ENCODE measurements at places on chromosomes 6 and 20.

DNA sequence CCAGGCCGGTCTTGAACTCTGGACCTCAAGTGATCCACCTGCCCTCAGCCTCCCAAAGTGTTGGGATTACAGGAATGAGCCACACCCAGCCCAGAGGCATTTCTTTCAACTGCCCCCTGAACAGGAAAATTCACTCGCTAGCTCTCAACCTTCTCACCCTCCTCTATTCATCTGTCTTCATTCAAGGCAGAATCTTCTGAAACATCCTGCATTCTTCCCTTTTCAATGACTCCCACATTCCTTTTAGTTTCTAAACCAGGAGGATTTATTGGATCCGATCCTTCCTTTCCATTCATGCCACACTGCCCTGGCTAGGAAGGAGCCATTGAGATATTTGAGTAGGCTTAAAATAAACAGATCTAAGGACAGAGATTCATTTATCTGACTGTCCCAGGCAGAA is 52.9 kb downstream of the C6orf52 start:
- DNase-seq: no peak

DNA sequence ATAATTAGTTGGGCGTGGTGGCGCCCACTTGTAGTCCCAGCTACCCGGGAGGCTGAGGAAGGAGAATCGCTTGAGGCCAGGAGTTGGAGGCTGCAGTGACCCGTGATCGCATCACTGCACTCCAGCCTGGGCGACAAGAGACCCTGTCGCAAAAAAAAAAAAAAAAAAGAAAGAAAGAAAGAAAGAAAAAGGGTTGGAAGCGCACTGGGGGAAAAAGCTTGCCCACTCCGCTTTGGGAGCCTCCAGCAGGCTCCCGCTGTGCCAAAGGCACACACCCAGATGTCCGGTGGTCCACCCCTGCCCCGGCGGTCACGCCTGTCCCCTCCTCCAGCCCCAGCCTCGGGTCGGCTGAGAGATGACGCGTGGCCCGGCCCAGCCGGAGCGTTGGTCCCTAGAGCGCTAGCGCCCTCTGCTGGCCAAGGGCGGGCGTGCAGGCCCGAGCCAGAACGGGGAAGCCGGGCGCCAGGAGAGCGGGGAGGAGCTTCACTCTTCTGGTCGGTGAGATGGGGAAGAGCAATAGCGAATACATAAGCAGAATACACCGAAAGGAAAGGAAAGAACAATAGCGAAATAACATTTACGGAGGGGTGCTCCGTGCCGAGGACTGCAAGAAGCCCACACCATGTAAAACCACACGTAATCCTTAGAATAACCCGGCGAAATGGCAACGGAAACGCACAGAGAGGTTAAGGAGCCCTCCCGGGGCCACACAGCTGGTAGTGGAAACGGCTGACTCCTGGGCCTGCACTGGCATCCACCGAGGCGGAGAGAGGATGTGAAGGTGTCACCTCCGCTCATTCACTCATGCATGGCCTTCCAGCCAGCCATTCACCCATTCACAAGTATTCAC is 41.7 kb downstream of the UBE2V1 start:
- DNase-seq: peak; percentile 26

- no peak for DNase-seq
These were observed 644.8 kb downstream of the HTR1B start for GRCh38 chr6:76818451-76818850.

DNA sequence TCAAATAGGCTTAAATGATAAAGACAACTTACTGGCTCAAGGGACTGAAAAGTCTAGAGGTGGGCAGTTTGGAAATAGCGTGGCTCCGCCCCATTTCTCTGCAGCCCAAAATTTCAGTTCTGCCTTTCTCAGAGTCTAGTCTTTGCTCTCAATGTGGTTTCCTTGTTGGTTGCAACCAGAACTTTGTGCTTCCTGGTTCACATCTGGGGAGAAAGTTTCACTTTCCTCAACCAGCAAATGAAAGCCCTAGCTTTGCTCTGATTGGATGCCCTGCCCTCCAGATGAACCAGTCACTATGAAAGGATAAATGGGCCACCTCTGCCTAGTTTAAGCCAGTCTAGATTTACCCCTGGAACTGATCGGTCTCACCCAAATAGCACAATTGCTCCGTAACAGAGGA is 14.9 kb downstream of the SYCP2L start:
- DNase-seq: no peak

- no peak for DNase-seq
These were observed 2.0 kb downstream of the SOX4 start for GRCh38 chr6:21595285-21596144.

DNA sequence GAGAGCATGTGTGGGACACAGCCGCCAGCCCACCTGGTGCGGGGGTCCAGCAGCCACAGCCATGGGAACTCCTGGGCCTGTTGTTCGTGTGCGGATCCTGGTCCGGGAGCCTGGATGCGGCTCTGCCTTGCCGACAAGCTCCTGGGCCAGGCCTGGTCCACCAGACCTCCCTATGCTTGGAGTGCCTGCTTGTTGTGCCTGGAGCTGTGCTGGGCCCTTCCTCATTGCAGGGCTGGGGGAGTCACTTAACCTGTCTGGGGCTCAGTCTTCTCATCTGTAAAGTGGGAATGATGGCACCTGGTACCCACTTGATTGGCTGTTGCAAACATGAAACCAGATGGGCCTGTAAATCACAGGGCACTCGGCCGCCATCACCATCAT is 2.6 kb upstream of the OSBPL2 start:
- no peak for DNase-seq

DNA sequence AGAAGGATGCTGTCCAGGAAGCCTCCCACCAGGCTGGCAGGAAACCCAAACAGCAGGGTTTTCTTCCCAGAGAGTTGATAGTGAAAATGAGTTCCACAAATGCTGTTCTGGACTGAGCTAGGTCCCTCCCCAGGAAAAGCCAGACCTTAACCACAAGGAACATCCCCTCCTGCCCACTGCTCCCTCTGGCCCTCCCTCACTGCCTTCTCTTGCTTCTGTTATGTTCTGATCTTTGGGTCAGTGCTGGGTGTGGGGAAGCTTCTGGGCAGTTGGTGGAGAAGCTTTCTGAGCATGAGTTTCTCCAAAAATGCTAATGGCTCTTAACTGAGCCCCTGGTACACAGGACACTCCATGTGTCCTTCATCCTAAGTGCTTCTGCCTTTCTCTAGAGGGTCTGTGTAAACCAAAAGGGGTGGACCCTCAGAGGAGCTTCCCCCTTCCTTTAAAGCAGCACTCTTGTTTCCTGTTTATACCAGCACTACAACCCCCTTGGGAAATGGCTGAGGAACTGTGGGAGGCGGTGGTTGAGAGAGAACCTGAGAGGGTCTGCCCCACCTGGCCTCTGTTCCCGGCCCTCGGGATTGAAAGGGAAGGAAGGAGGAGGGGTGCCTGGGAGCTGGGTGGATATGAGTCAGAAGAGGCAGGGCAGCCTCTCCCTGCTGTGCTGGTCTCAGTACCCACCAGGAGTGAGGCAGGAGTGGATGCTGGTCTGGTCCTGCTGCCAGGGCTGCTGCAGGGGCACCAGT is 42.0 kb downstream of the CDS2 start:
- DNase-seq: no peak

DNA sequence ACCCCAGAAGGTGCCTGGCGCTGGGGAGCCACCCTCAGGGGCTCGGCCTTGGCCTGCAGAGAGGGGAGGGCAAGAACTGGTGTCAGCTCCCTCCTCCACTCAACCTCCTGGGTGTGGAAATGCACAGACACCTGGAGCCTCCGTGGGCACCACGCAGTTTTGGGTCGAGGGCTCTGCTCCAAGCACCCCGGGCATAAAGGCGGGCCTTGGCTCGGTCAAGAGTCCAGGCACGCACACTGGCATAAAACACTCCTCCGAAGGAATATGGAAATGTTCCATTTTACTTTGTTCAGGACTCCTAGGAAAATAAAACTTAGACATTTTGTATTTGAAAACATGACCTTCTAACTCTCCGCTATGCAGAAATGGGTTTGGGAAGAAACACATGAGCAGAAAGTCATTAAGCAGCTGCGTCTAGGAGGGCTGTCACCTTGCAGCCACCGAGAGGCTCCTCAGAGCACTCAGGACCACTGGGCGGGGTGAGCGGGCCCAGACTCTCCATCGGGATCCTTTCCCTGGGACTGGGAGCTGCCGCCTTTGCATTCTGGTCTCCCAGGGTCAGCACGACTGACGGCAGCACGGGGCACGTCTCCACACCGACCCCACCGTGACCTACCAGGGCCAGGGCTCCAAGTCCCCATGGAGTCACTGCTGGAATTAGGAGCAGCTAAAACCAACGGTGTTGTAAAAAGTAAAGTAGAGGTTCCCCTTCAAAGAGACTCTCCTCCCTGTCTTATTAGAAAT is 46.0 kb upstream of the DACT2 start:
- DNase-seq: no peak

DNA sequence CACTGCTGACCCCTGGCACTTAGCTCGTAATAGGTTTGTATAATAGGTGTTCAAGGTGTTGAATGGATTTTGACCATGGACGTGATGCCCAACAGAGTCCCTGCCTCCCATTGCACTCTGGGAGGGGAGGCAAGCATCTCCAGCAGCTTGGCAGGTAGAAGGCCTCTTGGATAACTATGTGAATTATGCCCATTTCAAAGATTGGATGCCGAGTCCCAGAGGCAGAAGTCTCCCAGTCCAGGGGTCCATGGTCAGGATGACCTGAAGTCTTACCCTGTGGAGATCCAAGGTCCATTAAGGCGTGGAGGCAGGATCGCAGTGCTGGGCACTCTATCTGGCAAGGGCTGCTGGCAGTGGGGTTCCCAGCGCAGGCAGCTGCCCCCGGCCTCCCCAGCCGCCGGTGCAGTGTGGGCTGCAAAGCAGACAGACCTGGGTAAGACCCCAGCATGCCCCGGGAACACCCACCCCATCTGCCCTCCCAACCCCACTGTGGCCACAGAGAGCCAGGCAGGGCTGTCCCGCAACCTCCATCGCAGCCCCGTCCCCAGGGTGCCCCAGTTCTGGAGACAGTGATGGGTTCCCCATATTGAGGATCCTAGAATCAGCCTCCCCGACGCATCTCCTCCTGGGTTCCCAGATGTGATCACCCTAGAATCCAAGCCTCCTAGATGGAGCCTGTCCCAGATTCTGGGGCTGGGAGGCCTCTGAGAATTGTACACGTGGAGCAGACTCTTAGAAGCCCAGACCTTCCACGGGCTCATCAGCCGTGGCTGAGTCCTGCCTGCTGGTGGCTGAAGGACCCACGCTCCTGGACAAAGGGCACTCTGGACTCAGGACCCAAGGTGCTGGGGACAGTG is 44.6 kb downstream of the APCDD1L start:
- DNase-seq: no peak
